ENCODE measurements at places on chromosomes 6 and 20.

DNA sequence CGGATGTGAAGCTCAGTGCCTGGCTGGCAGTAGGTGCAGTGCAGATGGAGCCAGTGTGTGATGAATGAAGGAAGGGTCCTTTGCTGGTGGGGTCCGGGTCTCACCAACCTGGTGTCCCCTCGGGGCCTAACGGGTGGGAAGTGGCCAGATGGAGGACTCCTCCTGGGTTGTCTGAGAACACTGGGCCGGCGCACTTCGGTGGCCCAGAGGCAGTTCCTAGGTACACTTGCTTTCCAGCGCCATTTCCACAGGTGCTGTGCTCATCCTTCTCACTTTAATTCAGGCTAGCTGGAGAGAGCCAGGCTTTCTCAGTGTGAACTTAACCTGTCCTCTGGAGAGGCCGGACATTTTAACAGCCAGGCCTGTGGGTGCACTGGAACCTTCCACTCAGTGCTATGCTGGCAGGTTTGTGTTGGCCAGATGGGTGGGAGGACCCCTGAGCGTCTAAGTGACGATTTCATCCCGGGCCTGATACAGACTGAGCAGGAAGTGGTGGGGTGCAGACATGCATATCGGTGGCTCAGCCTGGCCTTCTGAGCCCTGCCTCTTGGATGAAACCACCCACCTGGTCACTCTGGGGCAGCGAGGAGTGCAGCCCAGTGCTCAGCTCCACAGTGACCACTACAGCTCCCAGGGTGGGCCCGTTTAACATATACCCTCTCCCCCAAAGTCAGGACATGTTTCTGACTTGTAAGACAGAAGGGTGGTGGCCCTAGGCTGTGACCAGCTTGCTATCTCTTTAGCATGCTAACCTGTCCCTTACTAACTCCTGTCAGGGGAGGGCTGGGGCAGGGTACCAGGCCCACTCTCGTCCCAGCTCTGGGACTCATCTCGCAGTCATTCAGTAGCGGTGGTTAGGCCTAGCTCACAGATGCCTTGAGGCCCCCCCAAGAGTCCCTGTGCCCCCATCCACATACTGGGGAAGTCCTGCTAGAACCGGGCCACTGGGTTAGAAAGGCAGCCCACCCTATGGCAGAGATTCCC is 8.2 kb upstream of the PYGB start:
- DNase-seq = no peak

DNA sequence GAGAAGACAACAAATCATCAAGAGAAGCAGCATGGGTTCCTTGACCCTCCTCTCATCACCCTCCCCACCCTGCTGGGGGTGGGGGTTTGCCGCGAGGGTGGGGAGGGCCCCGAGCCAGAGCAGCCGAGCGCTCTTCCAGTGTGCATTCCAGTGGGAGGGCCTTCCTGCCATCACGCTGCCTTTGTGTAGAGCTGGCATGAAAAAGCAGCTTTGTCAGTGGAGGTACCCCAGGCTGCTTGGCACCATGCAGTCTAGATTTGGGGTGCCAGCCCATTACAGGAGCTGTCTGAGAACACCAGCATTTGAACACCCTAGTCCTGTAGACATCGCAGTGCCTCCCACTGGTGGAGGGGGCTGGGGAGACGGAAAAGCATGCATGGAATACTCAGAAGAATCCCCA is 12.2 kb downstream of the BAK1 start:
- no peak for DNase-seq

- no peak for DNase-seq
These were observed 3.1 kb downstream of the PPP1R18 start for GRCh38 chr6:30683183-30683979.

GRCh38 chr6:134720353-134721059 is 229.4 kb downstream of the ALDH8A1 start:
- DNase-seq = no peak

DNA sequence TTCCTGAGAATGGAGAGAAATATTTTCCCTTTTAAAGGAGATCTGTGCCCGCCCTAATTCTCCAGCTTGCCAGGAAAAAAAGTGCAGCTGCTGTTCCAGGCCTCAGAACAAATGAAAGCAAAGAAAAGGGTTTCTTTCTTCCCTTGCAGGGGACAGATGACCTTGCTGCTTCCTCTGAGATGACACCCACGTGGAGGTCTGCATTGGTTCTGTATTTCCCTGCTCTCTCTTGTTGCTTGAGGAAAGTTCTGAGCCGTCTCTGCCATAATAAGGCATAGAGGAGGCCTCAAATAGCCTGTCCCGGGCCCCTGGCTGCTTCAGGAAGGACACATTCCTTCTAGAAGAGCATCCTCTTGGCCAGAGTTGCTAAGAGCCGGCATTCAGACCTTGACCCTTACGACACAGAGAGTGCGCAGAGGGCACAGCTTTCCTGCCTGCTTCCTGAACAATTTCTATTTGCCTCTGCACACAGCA is 501.8 kb upstream of the SULF2 start:
- DNase-seq = no peak

- DNase-seq = no peak
These were observed 50.5 kb upstream of the ECI2 start for GRCh38 chr6:4185846-4186245.

DNA sequence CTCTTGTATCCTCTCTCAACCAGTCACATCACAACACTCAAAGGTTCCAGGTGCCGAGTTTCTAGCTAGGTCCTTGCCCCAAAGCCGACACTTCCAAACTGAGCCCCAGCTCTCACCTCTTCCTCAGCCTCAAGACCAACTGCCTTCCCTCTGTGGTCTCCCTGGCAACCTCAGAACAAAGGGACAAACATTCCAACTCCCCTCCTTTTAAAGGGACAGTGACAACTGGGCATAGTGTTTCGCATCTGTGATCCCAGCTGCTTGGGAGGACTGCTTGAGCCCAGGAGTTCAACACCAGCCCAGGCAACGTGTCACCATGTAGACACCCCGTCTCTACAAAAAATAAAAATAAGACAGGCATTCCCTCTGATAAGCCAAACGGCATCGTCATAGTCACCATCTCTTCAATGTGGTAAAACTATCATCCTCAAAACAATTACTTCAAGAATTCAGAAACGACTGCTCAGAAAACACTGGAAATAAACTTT is 11.3 kb downstream of the DIDO1 start:
- no peak for DNase-seq

- DNase-seq = no peak
These were observed 331.1 kb upstream of the HSF2 start for GRCh38 chr6:122068291-122068769.

DNA sequence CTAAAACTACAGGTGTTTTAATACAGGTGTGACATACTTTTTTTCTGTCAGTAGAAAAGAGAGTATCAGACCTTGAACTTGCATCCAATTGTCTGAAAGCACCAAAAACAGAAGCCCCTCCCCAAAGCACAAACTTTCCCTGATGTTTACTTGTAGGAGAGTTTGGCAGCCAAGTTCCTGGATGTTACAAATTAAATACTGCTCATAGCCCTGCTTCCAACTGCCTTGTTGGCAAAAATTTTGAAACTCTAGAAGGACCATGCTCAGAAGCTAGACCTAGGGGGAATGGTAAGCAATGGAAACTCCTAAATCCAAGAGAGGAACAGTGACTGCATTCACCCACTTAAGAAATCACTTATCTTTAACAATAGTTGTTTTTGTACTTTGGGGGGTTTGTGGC is 17.0 kb upstream of the ARG1 start:
- DNase-seq = no peak

GRCh38 chr6:41347378-41348050 is 12.1 kb downstream of the NCR2 start:
- no peak for DNase-seq

DNA sequence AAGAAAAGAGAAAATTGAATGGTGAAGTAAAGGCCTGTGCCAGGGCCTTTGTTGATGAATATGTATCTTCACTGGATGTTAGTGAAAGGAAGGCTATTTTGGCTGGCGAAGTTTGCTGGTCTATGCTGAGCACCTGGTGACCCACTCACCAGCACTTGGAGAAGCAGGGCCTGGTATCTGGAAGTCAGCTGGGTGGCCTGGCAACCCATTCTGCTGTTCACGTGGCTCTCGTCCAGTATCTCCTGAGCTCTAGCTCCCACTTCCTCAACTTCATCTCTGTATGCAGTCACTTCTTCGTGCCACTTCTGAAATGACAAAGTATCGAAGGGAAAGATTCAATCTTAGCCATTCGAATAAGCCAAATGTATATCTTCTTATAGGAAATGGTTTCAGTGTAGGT is 283.7 kb downstream of the SYNE1 start:
- no peak for DNase-seq

DNA sequence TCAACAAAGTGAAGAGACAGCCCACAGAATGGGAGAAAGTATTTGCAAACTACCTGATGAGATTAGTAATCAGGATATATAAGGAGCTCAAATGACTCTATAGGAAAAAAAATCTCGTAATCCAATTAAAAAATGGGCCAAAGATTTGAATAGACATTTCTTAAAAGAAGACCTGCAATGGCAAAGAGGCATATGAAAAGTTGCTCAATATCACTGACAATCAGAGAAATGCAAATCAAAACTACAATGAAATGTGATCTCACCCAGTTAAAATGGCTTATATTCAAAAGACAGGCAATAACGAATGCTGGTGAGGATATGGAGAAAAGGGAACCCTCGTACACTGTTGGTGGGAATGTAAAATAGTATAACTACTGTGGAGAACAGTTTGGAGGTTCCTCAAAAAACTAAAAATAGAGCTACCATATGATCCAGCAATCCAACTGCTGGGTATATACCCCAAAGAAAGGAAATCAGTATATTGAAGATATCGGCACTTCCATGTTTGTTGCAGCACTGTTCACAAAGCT is 65.0 kb downstream of the TOX2 start:
- DNase-seq = no peak

GRCh38 chr6:166597711-166598440 is 11.4 kb upstream of the RAMACL start:
- no peak for DNase-seq

DNA sequence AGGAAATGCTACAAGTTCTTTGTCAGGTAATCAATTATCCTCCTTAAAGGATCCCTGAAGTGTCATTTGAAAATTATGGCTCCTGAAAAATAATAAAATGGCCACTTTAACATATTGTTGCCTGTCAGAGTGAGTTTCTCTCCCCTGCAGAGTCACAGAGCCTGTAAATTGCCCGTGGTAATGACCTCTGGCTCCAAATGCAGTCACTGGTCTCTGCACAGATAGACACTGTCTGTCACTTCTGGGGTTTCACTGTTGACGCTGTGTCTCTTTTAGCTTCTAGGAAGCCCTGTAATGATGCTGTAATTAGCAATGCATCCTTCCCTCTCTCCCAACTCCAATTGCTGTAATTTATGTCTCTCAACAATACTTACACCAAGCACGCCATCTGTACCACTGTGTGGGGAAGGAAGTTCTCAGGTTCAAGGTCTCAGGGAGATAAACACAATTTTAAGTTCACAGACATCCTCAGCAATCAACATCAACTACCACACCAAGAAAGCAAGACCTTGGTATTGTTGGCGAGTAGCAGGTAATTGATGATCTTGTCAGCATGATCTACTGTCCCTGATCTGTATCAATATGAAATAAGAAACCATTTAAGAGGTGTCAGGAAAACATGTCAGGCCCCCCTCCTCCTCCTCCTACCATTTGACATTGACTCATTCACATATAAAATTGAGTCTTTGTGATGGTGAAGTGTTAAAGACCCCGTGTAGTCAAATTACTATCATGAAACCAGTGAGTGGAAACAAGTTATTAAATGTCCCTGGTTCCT is 91.2 kb upstream of the SULF2 start:
- no peak for DNase-seq

Data from activated gamma-delta T cell treated with Interleukin-2 at 50 U/mL for 16 hours (primary cell).